ENCODE measurements at places on chromosomes 2 and 18. TPM values are rescaled to one million over a fixed set of nuclear protein-coding genes. Genes with fewer than 3 reads are reported as not detected.

The MROH2A gene
- 5.1 TPM for polyA plus RNA-seq

The IL18R1 gene
- 1.1 TPM for polyA plus RNA-seq

DNA sequence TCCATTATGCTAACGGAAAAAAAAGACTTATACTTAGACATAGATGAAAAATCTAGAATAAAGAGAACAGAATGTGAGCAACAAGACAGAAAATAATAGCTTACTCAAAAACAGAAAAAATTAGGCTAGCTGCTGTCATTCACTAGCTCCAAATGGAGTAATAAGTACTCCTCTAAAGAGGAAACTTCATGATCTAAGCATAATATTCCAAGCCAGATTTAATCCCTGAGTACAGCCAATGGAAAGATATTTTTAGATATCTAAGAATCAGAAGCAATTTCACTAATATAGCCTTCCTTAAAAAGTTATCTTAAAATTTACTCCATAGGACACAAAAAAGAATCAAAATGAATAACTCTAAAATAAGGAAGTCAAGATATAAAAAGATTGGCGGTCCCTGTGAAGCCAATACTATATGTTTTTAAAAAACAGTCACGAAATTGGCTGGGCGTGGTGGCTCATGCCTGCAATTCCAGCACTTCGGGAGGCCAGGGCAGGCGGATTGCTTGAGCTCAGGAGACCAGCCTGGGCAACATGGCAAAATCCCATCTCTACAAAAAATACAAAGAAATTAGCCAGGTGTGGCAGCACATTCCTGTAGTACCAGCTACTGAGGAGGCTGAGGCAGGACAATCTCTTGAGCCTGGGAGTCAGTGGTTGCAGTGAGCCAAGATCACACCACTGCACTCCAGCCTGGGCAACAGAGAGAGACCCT lies 123.2 kb upstream of the BCL2L11 start:
- DNase-seq, result no peak

GRCh38 chr2:221563270-221563985 lies 8.7 kb downstream of the EPHA4 start:
- no peak for DNase-seq

- no peak for DNase-seq
These were observed 46.3 kb upstream of the VIT start for GRCh38 chr2:36650031-36650829.

GRCh38 chr2:53018825-53019425 lies 748.7 kb upstream of the CHAC2 start:
- DNase-seq, result no peak

All from testis (tissue), 5 donors.